ENCODE measurements at places on chromosomes 3 and 15. TPM values are rescaled to one million over a fixed set of nuclear protein-coding genes. Genes with fewer than 3 reads are reported as not detected.
A peak's percentile ranks its signal among the peaks of the same experiment; 100 is the strongest.

ASB14 gene
- 0.18 TPM for total RNA-seq

RBMS3 gene
- total RNA-seq, result 77.4 TPM

ZNF774 gene
- total RNA-seq, result 2.3 TPM

TRIM42 gene
- not detected for total RNA-seq

DNA sequence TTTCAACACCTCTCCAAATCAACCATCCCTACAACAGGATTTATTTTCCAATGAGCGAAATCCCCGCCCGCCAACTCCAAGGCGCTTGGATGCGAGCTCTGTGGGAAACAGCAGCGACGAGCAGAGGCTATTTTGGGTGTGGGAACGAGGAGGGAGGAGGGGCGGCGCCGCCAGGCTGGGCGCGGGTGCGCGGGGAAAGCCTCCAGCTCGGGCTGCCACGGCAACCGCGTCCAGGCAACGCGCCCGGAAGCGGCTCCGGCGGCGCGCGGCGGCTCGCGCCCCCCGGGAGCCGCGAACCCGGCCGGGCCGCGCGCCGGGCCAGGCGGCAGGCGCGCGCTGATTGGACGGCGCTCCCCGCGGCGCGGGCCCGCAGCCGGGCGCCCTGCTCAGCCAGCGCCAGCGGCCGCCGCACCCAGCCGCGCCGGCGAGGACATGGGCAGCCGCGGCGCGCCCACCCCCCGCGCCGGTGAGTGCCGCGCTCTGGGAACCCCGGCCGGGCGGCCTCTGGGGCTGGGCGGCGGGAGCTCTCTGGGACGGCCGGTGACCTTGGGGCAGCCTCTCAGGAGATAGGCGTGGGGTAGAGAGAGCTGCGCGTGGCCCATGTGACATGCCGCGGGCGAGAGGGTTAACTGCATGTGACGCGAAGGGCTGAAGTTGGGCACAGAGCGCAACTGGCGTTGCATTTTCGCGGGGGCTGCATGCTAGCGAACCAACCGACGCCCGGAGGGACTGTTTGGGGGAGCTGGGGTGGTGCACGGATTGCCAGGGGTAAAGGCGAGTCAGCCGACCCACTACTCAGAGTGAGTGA, at the start of gene FAM81A:
Gene FAM81A, plus strand, starts transcription at position 370 of the 808 bp plus-strand sequence. CDS start 20,441 bp downstream, outside the sequence.
- peak within 1 kb of the TSS; percentile 46 for H3K4me3 ChIP-seq
- H3K27ac ChIP-seq, result no peak within 1 kb of the TSS
- no peaks in the 10 kb centered on the region for H3K36me3 ChIP-seq
- peak; percentile 94 for DNase-seq

DNA sequence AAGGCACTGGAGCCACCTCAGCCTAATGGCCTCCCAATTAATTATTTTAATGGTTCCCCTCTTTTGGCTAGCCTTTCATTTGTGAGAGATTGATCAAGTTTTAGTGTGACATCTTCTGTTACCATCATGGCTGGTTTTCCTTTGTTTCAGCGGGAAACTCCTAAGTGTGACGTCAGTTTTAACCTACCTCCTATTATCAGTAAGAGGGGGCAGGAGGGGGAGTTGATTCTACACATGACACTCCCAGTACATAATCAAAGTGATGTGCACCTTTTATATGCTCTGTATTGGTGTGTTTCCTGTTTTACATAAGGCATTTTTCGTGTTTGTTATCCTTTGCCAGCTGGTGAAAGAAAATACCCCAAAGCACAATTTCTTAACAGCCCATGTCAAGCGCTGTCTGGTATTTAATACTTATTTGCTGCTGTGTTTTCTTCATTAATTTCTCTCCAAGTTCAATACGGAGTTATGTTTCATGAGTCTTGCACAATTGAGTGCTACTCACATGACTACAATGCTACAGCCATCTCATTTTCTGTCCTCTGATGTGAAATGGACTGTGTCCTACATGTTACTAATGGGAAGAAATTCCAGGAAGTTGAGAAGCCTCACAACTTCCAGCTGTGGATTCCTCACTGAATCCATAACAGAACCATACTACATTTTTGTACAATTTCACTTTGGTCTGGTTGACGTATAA, 52.2 kb upstream of the POLR2M start:
- no peaks in the 10 kb centered on the region for H3K36me3 ChIP-seq
- H3K4me3 ChIP-seq, result no peak overlapping the region
- peaks cover 5% of the 10 kb centered on the region for H3K4me1 ChIP-seq
- DNase-seq, result peak; percentile 89

DNA sequence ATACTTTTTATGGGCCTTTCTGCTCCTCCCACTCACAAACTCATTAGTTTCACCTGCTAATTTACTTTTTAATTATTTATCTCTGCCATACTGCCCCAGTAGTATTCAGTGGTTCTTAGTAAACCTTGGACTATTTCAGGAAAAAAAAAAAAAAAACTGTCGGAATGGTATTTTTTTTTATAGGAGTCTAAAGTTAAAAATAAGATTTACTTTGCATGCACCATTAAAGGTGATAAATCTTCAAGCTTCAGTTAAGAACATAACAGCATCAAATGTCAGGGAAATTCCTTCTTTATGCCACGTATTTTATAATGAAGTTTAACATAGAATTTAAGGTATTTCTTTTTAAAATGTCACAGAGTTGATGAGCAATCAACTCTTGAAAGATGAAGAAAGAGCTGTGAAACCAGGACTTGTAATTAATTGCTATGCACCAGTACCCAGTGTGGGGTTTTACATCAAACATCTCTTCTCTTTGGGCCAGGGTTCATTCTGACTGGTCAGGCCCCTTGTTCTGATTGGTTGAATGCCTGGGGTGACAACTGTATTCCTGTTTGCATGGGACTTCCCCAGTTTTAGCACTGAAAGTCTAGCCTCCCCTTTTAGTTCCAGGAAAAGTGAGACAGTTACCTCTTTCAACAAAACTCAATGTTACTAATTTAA, 40.3 kb upstream of the PTPRG start:
- H3K4me3 ChIP-seq, result no peak overlapping the region
- no peak overlapping the region for H3K27ac ChIP-seq
- H3K4me1 ChIP-seq, result no peaks in the 10 kb centered on the region
- H3K36me3 ChIP-seq, result no peaks in the 10 kb centered on the region
- no peak for DNase-seq

GRCh38 chr3:52097851-52098507, 41.6 kb upstream of the DUSP7 start:
- peak; percentile 90 for DNase-seq
- H3K36me3 ChIP-seq, result peaks cover 13% of the 10 kb centered on the region
- H3K4me3 ChIP-seq, result no peak overlapping the region
- no peaks in the 10 kb centered on the region for H3K27me3 ChIP-seq
- H3K27ac ChIP-seq, result peak overlapping the region; percentile 77

- no peak overlapping the region for H3K27ac ChIP-seq
- no peaks in the 10 kb centered on the region for H3K36me3 ChIP-seq
- no peaks in the 10 kb centered on the region for H3K27me3 ChIP-seq
- peaks cover 12% of the 10 kb centered on the region for H3K4me1 ChIP-seq
- peak; percentile 64 for DNase-seq
- no peak overlapping the region for H3K4me3 ChIP-seq
These were observed 237.8 kb downstream of the FMN1 start for GRCh38 chr15:32956711-32957110.

DNA sequence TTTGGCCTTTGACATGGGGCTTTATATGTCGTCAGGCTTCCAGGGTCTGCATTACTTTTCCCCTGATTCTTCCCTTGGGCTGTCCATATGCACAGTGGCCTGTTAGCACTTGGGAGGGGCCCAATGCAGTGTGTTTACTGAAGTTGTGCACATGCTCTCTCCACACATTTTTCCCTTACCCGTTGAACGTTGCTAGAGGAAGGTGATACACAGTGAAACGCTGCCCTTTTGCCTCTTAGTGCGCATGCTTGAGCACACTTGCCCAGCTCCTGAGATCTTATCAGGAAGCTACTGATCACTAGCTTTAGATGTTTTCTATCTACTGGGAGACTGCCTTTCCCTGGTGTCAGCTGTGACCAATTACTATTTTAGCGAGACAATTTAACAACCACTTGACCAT, 1198.0 kb downstream of the ROBO1 start:
- H3K4me3 ChIP-seq, result no peak overlapping the region
- H3K27ac ChIP-seq, result no peak overlapping the region
- H3K27me3 ChIP-seq, result no peaks in the 10 kb centered on the region

Measured in muscle of leg (tissue), 16 donors.